ENCODE measurements at places on chromosomes 3 and 15.

GRCh38 chr3:108097322-108098002, 6.6 kb upstream of the CD47 start:
- no peak for DNase-seq

DNA sequence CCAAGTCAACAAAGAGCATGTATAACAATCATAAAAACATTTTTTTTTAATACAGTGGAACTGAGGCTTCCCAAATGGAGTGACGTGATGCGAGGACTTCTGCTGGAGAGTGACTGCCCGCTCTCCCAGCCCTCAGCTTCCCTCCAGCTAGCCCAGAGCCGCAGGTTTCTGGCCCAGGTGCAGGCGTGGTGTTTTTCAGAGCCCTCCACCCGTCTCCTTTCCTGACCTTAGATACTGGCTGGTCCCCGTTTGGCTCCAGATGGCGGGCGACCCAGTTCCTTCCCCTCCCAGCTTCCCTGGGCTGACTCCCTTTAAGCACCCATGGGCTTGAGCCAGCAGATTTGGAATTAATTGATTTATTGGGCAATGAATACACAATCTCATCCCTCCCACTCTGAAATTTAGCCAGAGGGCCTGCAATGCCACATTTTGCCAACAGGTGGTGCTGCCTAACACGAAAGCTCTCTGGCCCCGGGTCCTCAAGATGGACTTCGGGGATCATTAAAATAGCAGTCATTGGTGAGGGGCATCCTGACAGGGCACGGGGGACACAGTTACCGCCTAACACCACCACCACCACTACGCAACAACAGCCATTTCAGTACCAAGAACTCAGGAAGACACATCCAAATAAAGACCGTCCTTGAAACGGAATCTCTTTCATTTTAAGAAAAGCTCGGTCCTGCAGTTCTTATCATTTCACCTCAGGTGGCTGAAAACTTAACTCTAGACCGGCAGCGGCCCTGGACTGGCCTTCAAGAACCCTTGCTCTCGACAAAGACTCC, 47.5 kb upstream of the MUC4 start:
- DNase-seq: peak; percentile 63

DNA sequence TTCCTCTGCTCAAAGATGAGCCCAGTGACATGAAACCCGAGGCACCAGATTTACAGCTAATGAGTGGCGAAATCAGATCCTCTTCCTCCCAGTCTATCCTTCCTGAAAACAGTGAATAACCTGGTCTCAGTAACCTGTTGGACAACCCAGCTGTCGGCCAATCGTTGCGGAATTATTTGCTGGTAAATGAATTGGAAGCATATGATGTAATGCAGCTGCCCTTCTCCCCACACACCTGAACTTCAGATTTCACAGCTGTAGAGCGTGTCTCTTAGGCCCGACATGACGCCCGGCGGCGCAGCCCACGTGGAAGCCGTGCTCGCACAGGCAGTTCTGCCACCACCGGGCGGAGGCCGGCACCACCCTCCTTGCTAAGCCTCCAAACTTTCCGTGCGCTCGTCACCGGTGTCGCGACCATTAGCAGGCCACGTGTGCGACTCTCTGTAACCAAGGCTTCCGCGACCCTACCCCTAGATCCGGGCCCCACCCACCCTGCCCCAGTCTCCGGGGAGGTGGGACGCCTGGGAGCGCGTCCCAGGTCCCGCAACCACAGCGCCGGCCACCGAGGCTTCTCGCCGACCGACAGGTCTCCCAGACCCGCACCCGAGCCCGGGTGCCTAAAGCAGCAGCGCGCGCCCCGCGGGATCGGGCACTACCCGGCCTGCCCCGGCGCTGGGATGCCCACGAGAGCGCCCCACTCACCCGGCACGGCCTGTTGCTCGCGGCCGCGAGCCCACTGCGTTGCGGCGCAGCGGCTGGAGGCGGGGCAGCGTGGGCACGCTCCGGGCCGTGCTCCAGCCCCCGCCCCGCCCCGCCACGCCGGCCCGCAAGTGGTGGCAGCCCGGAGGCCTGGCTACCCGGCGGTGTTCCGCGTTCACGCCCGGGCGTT, at the start of gene RIOX2:
Gene RIOX2 (minus strand): TSS at position 753 of the 889 bp plus-strand sequence. CDS start 4,838 bp downstream, outside the sequence.
- DNase-seq: peak; percentile 65

DNA sequence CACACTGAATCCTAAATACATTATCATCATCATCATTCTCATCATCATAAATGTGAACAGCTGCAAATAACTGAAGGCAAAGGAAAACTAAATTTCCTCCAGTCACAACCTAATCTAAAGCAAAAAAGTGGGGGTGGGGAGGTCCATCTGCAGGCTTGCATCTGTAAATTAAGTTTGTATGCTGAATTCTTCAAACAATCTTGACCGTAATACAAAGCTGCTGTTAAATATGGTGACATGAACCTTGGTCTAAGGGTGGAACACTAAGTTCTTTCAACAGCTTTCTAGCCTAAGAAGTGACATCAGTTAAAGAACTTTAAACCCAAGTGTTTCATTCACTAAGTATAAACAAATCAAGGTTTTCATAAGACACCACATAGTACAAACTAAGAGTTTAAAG, 4.3 kb downstream of the LRRFIP2 start:
- DNase-seq: no peak

DNA sequence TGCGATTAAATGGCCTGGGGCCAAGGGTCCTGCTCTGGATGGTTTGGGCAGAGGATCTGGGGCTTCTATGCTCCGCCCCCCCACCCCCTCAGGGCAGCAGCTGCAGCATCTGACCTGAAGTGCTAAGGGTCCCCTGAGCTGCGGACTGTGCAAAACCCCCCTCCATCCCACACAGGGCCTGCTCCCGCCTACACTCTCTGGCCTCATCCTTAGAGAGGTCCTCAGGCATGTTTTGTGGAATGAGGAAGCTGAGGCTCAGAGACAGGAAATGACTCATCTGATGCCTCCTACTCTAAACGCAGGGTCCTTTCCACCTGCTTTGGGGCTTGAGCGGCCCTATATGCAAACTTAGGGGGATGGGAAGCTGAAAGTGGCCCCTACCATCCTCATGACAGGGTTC, 59.5 kb upstream of the CTSH start:
- DNase-seq: peak; percentile 93

DNA sequence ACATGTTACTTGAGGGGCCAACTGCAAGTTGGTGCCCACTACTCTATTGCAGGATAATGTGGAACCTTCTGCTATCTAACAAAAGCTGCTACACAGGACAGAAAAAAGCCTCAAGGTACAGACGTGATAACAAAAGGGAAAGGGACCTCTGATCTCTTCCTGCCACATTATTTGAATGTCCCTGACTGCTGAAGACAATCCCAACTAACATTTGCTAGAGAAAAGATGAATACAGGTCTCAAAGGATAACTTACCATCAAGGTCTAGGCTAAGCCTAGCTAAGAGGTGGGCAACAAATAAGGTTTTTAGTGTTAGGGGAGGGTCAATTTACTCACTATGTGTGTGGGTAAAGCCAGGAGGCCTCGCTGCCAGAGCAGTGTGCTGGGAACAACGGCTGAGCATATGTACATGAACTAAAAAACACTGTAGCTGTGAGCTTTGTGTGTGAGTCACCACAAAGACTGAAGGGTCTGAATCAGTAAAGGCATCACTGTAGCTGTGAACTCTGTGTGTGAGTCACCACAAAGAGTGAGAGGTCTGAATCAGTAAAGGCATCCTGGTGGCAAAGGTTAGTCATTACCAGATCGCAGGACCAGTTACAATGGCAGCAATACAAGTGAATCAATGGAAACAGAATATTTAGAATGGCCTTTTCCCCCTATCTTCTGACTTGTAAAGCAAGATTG, 111.7 kb downstream of the LMLN start:
- DNase-seq: peak; percentile 89

GRCh38 chr15:92494806-92495336, 101.2 kb downstream of the ST8SIA2 start:
- no peak for DNase-seq

DNA sequence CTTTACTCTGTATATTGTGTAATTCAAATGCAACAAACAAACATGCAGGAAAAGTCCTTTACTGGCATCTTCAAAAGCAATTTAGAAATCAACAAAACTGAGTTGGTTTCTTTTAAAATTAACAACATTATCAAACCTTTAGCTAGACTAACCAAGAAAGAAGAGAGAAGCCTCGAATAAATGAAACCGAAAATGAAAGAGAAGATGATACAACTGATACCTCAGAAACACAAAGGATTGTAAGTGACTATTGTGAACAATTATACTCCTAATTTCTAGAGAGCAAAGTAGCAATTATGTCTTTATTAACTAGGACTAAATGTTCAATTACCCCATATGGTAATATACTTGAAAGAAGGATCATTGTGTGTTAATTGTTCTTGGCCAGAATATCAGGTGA, 49.2 kb upstream of the P3H2 start:
- DNase-seq: no peak

DNA sequence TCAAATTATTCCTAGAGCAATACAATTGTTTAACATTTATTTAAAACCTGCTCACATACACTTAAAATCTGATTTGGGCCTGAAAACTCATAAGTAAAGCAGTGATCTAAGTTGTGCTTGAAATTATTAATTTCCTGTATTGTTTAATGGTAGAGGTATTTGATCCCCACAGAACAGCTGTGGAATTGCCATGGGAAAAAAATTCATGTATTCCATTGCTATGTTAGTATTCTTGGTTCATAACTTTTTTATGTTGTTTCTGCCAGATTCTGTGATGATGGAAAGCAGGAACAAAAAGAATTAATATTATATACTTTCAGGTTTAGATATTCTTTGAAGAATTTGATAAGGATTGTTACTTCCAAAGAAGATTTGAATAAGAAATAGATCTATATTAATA, 831.5 kb upstream of the NR2F2 start:
- DNase-seq: no peak

DNA sequence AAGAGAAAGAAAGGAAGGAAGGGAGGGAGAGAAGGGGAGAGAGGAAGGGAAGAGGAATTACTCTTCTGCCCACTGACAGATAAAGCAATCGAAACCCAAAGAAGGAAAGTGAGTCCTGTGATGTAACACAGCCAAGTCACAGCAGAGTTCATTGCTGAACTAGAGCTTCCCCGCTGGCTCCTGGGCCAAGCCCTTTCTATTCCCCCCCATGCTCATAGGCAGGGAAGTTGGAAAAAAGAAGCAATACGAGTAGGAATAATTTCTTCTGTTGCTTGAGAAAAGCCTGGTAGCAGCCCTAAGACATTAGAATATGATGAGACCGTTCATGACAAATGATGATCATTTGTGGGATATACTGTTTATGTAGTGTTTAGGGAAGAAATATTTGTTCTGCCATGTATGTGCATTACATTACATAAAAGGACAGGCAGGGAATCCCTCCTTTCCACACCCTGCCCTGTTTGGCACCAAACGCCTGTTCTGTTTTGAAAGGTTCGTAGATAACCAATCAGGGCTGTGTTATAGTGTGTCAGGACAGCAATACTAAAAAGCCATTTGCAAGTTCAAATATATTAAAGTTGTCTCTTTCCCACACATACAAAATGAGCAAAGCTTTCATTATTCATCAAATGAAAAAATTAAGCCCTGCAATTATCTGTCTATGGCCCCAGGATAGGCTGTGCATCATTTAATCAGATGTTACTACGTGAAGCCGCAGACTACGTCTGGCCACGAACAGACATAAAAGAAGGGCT, 111.0 kb upstream of the TRPM1 start:
- no peak for DNase-seq

- DNase-seq: no peak
These were observed 36.0 kb upstream of the ARPIN start for GRCh38 chr15:89948796-89949195.

- peak; percentile 68 for DNase-seq
These were observed 53.7 kb downstream of the NMD3 start for GRCh38 chr3:161274691-161275298.

DNA sequence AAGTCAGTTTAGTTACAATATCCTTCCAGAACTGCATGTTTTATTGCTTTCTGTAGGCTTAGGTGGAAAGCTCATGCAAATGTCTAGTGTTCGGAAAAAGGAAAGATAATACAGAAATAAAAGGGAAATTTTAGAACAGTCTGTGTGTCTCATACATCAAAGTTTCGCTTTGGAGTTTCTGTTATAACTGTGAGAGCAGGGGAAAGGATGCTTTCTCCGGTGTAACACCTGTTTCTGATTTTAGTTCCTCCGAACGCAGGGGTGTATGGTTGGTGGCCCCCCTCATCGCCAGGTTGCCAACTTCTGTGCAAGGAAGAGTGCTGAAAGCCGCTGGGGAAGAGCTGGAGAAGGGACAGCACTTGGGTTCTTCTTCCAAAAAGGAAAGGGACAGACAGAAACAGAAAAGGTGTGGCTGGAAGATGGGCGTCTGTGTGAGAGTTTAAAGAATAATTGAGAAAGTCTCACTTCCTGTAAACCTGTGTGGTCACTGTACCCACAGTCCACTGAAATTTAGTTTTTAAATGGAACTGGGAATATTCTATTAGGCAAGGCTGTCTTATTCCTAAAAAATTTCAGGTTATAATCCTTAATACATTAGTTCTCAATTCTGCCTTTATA, 6.7 kb downstream of the P2RY12 start:
- DNase-seq: no peak

GRCh38 chr3:177820683-177821316, 623.5 kb upstream of the TBL1XR1 start:
- no peak for DNase-seq

DNA sequence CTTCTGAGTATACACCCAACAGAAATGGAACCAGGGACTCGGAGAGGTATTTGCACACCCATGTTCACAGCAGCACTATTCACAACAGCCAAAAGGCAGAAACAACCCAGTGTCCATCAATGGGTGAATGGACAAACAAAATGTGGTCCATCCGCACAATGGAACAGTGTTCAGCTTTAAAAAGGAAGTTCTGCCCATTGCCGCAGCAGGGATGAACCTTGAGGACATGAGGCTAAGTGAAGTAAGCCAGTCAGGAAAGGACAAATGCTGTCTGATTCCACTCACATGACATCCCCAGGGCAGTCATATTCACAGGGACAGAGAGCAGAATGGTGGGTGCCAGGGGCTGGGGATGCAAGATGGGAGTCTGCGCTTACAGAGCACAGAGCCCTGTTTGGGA, 7.5 kb downstream of the IQSEC1 start:
- no peak for DNase-seq

GRCh38 chr3:86257955-86258641, 732.9 kb downstream of the VGLL3 start:
- DNase-seq: no peak

DNA sequence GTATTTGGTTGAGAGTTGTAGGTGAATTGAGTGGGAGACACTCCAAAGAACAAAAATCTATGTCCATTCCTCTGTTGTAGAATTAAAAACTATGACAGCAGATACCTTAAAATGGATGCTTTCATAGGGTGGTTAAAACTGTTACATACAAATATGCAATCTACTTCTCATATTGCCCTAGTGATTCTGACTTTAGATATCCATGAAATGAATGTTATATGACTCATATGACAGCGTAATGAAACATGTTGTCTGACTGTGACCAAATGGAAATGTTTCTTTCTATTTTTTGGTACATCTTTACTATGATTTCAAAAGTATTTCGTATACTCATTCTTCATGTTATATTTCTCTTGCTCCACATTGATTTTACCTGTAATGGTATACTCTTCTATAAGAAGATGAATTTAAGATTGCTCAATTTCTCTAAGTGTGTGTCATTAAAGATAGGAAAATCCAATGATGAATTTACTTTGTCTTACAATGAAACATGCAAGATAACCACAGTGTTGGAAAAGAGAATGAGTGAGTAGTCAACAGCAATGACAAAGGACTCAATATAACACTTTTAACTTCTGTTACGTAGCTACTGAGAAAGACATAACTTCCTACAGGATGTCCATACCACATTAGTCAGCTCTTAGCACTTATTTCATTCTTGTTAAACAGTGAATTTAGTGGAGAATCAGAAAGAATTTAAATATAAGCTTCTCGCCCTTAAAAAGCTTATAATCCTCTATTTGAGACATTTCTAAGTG, 79.3 kb upstream of the LSAMP start:
- DNase-seq: no peak

- DNase-seq: peak; percentile 48
These were observed 23.9 kb upstream of the TM4SF1 start for GRCh38 chr3:149401212-149401925.

Data from EL (cell line).